CD4-positive, alpha-beta T cell treated with Interleukin-12 subunit alpha and Interleukin-12 subunit beta, for 1 hour (primary cell): ENCODE measurements at places on chromosomes 5 and 9.

DNA sequence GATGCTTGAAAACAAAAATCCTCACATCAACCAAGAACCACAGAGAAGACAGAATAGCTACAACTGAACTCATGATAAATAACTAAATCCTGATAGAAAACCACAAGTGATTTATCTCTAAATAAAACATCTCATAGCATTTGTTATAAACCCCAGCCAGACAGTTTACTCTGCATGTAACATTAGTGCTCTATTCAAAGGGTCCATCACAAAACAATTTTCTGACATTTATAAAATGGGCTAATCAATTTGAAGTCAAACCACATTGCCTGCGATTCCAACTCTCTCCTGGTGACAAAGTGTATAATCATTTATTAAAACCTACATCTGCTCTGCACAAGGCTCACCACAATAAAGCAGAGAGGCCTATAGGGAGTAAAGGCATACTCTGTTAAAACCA is 49.8 kb downstream of the UIMC1 start:
- no peak for DNase-seq

- DNase-seq: no peak
These were observed 61.1 kb upstream of the IL6ST start for GRCh38 chr5:56055859-56056258.

DNA sequence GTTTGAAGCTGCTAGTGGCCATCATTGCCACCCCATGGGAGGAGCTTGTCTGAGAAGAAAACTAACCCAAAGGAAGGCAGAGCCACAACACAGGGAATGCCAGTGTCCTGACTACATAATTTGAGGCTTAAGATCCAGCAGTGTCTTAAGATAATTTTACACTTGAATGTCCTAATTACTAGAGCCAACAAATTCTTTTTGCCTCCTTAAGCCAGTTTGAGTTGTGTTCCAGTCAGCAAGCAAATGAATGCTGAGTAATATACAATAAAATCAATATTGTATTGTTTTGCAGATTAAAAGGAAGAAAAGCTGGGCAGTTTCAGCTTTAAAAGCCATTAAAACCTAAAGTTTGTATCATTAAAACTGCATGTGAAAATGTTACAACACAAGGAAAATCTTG is 13.9 kb downstream of the HTR4 start:
- no peak for DNase-seq

DNA sequence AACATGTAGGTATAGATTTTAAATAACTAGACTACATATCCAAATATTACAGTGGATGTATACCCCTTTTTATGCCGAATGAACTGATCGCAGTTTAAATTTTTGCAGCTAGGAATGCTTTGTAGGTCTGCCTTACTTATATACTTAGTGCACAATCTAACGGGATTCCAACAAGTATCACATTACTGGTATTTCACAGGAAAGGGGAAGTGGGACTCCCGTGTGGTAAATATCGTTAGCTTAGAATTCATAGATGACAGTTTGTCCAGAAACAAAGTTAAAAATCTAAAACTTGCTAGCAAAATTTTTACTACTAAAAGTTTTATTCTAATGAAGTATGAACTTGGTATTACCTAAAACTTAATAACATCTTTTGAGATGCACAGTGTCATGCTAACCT is 193.5 kb upstream of the TLX3 start:
- no peak for DNase-seq

- DNase-seq: no peak
These were observed 32.9 kb upstream of the PSD2 start for GRCh38 chr5:139762615-139763170.

DNA sequence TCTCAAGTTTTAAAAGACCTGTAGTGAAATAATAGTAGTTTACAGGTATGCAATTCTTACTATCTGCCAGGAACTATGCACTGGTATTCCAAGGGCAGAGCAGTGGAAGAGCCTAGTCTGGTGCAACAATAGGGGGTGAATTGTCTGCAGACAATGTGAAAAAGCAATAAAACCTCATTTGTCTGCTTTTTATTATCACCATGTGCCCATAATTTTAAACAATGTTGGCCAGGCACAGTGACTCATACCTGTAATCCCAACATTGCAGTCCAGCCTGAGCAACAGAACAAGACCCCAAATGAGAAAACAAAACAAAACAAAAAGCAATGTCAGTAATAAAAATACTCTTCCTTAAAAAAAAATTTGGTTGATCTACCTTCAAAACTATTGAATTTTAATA is 12.2 kb upstream of the SLC44A1 start:
- DNase-seq: no peak

DNA sequence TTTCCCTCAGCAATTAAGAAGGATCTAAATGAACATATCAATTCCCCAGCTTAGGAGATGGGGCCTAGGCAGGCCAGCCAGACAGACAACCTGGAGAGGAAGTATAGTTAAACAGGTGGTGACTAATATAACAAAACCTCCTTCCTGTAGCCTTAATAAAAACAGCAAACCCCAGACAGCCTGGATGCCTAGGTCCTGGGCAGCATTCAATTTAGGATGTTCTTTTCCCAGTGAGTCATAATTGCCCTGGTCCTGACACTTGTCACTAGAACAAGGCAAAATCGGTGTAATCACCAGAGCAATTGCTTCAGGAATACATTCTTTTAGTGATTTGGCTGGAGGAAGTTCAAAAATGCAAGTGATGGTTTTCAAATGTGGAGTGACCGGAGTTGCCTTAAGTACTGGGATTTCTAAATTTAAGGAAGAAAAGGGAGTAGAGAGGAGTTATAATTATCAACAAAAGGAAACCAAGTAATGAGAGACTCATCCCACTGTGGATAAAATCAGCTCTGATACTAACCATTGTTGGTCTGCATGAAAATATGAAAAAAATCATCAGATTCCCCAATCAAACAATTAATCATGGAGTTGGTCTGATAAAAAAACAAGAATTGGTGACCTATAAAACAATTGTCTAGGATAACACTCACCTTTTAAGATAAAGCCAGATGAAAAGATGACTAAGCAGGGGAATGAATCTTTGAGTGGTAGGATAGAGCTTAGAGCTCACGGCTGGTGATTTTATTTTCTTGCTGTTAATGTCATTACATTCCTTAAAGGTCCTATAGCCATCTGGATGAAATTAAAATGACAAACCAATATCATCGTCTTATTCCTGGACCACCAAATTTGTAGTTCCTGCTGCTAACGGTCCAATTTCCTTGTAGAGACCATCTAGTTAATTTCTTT is 39.0 kb upstream of the TARS1 start:
- DNase-seq: no peak

GRCh38 chr9:20065046-20065445 is 276.2 kb upstream of the SLC24A2 start:
- no peak for DNase-seq

GRCh38 chr9:137323531-137324331 is 21.7 kb upstream of the NRARP start:
- DNase-seq: no peak

GRCh38 chr5:28369418-28369817 is 1331.0 kb upstream of the CDH9 start:
- DNase-seq: no peak

DNA sequence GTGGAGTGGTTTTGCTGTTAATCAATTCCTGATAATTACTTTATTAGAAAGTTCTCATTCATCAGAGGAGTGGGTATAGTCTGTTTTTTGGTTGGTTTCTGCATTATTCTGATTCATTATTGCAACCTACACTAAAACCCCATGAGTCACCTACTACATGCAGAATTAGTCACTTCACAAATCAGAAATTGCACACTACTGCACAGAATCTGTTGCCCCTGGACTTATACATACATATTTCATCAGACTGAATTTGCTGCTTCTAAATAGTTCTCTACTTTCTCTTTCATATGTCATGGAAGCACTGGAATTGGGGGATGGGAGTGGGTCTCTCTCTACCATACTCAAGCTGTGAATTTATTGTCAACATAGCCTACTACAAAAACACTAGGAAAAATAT is 585.1 kb downstream of the DNAH5 start:
- no peak for DNase-seq

DNA sequence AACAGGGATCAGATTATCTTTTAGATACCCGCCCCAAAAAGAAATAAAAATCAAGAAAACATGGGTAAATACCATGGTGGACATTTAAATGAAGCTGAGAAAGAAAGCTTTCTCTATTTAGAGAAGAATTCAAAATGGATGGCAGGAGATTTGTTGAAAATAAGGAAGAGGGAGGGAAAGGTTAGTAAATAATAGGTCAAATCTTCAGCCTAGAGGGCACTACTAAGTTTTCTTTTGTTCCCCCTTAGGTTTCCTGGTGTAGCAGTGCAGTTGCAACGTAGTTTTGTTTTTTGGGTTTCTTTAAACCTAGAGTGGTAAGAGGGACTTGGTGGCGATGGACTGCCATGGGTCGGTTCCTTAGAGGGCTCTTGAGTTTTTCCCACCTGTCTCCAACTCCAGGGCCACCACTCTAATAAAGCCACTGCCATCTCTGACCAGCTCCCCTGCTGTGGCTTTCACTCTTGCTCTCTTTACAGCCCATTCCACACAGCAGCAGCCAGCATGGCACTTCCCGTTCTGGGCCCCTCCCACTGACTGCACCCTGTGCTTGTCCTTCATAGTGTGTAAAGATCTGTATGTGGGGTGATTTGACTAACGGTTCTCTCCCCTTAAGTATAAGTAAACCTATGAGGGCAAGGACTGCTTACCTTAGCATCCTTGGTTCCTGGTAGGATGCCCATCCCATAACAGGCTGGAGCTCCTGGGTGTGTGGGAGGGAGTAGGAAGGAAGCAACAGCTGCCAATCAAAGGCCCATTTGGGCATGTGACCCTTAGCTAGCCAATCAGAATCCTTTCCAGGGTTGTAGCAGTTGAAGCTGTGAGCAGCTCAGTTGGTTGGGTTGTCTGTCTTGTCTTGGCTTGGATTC is 118.3 kb downstream of the SLC1A3 start:
- DNase-seq: peak; percentile 55

GRCh38 chr9:7542693-7543092 is 256.9 kb downstream of the DMAC1 start:
- no peak for DNase-seq

GRCh38 chr5:52685971-52686370 is 101.7 kb upstream of the ITGA1 start:
- no peak for DNase-seq

- DNase-seq: no peak
These were observed 668.4 kb upstream of the CCNG1 start for GRCh38 chr5:162769019-162769418.

DNA sequence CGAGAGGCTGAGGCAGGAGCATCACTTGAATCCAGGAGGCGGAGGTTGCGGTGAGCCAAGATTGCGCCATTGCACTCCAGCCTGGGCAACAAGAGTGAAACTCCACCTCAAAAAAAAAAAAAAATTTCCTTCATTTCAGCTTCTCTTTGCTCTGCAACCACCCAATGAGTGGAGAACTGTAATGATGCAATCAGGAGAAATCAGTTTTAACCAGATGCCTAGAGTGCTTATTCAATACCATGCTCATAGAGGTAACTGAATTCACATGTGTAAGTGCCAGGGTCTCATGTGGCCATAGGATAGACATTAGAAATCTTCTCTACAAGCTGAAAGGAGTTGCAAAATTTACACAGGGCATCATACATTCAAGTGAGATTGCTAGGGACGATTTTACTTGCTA is 70.6 kb downstream of the HMHB1 start:
- DNase-seq: no peak

- no peak for DNase-seq
These were observed 197.0 kb upstream of the SEMA6A start for GRCh38 chr5:116771466-116772151.

DNA sequence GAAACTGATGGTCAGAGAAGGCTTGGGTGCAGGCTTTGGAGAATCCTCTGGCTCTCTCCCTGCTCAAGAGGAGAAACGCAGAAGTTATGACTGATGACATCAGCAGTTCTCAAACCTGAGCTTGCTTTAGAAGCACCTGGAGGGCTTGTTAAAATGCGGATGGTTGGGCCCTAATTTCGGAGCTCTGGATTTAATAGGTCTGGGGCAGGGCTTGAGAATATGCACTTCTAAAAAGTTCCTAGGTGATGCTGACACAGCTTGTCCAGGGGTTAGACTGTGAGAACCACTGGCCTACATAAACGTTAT is 26.4 kb downstream of the TBC1D2 start:
- no peak for DNase-seq

- DNase-seq: no peak
These were observed 126.9 kb downstream of the SPOCK1 start for GRCh38 chr5:137372016-137372772.

GRCh38 chr9:130450344-130451003 is 5.7 kb downstream of the ASS1 start:
- DNase-seq: no peak

DNA sequence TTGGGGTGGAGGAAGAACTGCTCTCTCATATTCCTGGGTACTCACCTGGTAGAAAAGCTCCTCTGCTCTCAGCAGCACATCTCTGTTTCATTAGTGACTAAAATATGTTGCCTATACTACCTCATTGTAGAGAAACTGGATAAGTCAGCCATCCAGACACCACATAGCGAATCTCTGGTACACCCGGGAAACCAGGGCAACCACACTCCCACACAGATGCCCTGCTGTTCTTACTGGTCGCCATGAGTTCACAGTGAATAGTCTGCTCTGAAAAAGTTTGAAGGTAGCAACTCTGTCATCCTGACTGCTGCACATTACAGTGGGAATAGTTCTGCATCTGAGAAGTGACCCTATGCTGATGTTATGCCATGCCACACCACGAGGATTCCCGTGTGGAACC is 135.0 kb downstream of the ENTREP1 start:
- no peak for DNase-seq
